ENCODE measurements at places on chromosomes 6 and 20.

- DNase-seq: no peak
Observed at GRCh38 chr6:20467437-20467836, 65.8 kb downstream of the E2F3 start.

- DNase-seq: peak; percentile 66
Observed at GRCh38 chr6:135451617-135452190, 45.8 kb downstream of the AHI1 start.

DNA sequence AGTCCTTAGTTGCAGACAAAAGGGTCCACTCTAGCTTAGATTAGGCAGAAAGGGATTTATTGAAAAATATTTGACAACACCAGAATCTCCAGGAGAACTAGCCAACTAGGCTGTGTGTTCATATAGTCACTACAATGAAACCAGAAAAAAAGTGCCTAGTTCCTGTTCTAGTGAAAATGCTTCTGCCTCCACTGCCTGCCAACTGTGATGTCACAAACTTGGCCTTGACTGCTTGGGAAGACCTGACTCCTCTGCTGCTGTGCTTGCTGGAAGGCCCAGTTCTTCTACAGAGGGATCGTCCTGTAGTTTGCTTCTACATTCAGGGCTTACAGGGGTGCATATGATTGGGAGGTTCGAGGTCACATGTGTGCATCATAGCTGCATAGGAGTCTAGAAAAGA lies 40.3 kb upstream of the XRN2 start:
- DNase-seq: no peak

GRCh38 chr6:47000842-47001241 lies 41.3 kb downstream of the ADGRF1 start:
- DNase-seq: no peak

GRCh38 chr6:26597821-26598220 lies 1.1 kb downstream of the ABT1 start:
- DNase-seq: no peak

DNA sequence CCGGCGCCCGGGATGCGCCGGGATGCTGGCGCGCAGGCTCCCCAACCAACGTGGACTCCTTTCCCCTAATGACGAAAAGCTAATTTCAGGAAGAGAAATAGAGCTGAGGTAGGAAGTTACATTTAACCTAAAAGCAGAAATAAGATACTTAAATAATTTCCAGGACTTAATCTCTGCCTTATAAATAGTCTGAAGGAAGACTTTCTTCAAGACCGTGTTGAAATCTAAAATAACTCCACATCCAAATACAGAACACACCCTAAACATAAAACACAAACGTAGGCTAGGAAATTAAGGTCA lies 1.3 kb downstream of the ASF1A start:
- peak; percentile 65 for DNase-seq

GRCh38 chr6:10230531-10230930 lies 184.3 kb downstream of the TFAP2A start:
- DNase-seq: no peak

DNA sequence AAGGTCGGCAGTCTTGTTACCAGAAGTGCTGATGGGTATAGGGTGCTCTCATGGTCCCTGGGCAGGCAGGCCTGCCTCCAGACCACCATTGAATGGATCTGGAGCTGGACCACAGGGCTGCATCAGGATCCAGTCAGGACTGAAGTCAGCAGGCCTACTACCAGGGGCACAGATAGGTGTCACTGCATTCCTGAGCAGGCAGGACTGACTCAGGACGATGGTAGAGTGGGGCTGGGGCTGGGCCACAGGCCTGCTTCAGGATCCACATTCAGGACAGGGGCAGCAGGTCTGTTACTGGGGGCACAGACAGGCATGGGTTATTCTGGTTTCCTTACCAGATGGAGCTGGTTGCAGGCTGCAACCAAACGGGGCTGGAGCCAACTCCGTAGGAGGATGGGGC lies 51.4 kb upstream of the MAP3K4 start:
- no peak for DNase-seq

DNA sequence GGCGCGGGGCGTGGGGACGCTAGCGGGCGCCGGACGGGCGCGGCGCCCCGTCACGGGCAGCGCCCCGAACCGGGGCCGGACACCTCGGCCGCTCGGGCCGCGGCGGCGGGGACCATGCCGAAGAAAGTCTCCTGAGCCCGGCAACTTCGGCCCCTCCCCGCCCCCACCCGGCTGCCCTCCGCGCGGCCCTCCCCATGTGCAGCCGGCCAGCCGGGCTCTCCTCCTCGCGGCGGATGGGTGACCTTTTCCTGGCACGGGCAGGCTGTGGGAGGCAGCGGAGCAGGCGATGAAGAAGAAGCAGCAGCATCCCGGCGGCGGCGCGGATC lies 278 bp downstream of the UST start:
- DNase-seq: no peak
